RPMI8226 (cell line): ENCODE measurements at places on chromosomes 3 and 15.

- DNase-seq: no peak
These were observed 388.7 kb downstream of the GRM7 start for GRCh38 chr3:7249493-7250076.

DNA sequence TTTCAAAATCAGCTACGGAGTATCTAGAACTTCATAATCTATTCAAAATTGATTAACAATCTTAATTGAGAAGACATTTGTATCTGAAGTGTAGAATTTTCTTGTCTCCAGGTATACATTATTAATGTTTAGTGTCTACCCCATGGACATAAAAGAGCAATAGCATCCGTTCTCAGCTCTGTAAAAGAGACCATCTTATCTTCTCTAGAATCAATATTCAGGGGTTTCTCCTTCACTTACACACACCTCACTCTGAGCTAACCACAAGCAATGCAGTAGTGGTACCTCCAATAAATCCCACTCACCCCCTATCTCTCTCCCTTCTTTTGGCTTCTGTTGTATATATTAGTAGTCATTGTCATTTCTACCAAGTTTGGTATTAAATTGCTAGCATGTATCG, 16.2 kb downstream of the MBNL1 start:
- no peak for DNase-seq

- DNase-seq: no peak
These were observed 87.8 kb downstream of the CEMIP start for GRCh38 chr15:80866936-80867335.

- DNase-seq: peak; percentile 8
These were observed 84.0 kb upstream of the OSBPL11 start for GRCh38 chr3:125679258-125679657.

GRCh38 chr3:61877359-61878138, 316.2 kb downstream of the PTPRG start:
- DNase-seq: no peak
